CD4-positive, alpha-beta T cell treated with Interferon alpha-2 for 1 hour (primary cell): ENCODE measurements at places on chromosomes 16 and 17.
A peak's percentile ranks its signal among the peaks of the same experiment; 100 is the strongest.

GRCh38 chr16:88088161-88088581, 136.9 kb downstream of the BANP start:
- no peak for DNase-seq

DNA sequence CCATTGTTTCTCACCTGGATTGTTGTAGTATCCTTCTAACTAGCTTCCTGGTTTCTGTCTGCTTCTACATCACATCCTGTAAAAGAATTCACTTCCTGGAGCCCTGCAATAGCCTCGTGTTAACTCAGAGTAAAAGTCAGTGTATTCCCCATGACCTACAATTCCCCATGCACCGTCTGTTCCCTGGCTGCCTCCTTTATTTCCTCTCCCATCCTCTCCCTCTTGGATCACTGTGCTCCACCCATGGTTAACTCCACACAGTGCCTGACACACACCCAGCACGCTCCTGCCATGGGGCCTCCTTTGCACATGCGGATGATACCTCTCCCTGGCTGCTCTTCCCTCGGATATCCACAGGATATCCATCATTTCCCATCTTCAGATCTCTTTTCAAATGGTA, 301.4 kb upstream of the IRX3 start:
- no peak for DNase-seq

DNA sequence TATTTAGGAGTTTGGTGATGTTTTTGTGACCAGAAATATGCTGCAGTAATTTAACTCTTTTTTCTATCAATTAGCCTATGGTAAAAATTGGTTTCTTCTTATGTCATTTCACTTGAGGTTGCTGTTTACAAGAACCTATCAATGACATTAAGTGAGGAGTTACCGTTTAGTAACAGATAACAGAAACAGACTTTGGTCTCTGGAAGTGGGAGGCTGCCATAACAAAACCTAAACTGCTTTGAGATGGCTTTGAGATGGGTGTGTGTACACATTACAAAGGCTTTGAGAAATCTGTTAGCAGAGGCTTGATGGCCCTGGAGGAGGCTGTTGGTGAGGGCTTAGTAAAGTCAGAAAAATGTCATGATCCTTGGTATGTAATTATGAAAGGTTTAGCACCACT, 90.0 kb downstream of the TMEM114 start:
- no peak for DNase-seq

DNA sequence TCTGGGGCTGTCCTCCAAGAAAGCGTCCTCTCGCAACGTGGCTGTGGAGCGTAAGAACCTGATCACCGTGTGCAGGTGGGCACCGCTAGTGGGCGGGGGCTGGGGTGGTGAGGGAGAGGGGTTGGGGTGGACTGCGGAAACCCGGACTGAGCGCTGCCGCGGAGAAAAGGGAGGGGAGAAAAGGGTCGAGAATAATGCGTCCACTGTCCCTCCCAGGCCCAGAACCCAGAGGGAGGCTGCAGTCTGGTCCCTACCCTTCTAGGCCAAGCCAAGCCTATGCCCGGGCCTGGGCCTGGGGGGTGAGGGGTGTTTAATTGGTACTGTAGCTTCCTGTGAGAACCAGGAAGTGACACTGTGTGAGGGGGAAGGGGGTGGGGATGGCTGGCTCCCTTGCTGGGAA, 464 bp downstream of the RUNDC3A start:
- no peak for DNase-seq

DNA sequence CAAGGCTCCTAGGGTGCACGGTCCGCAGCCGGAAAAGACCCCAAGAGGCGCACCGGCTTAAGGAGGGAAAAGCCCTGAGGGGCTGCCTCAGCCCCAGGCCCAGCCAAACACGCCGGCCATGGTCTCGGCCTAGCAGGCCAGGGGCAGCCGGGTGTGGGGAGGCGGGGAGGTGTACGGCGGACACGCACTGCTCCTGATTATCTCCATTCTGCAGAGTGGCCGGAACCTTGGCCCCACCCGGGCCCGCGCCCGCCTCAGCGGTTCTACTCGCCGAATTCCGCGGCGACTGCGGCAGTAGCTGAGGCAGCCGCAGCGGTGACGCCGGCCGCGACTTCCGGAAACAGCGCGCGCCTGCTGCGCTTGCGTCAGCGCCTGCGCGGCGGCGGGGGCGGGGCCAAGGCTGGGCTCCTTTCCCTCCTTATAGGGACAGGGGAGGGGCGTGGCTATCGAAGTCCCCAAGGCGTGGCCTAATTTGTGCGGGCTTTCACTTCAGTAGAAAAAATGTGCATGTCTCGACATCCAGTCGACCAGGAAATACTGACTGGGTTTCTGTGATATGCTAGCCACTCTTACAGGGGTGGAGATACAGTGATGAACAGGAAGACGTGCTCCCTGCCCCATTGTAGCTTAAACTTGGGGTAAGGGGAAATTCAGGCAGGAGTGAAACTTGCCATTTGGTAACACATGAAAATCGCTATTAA, at the start of gene PARN:
PARN (minus strand) TSS at position 342 of the 701 bp plus-strand sequence; CDS start at position 207, 135 bp downstream.
- DNase-seq: peak; percentile 98

GRCh38 chr17:32268734-32269288, 3.2 kb downstream of the RHBDL3 start:
- no peak for DNase-seq

DNA sequence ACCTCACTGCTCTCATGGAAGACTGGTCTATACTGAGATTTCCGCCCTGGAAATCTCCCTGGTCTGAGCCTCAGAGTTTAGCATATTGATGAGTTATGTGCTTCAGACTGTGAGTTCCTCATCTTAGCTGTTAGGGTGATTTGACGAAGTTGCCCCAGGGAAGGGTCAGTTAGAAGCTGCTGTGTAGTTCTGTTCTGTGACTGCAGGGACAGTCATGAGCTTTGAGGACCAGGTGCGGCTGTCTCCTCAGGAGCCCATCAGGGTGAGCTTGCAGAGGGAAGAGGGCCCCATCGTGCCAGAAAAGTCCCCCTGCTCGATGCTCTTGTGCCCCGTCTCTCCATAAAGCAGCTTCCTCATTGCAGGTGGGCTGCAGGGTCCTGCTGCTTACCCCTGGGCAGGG, 28.3 kb upstream of the IL17C start:
- no peak for DNase-seq

- no peak for DNase-seq
Measured at GRCh38 chr17:3026856-3027751, 36.3 kb downstream of the OR1D5 start.

- no peak for DNase-seq
Measured at GRCh38 chr17:82101767-82102679, 4.0 kb upstream of the FASN start.

DNA sequence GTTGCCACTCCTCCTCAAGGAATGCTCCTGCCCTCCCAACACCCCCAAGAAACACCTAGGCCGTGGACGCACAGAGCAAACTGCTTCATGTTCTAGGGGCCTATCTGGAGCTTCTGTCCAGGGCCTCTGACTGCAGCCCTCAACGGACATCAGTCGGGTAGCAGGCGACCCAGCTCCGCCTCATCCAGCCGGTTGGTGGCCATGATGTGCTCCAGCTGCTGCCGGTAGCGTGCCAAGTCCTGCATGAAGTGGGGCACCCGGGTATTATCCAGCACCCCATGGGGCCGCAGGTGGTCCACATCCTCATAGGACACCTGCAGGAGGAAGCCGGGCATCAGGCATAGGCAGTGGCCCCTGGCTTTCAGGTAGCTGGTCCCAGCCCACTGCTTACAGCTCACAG, 6.3 kb downstream of the NOL3 start:
- no peak for DNase-seq

DNA sequence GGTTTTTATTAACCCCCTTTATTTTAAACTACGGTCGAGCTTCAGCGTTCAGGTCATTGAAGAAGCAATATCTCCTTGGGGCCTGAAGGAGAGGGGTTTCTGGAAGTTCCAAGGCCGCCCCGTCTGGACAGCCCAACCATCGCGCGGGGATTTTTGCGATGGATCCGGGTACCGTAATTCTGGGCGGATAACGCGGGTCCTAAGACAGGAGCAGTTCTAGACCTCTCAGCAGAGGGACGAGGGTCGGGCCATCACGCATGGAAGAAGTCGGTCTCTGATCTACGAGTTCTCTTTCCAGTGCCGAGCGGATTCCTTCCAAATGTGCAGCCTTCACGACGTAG, 3.6 kb downstream of the BORCS6 start:
- DNase-seq: no peak

DNA sequence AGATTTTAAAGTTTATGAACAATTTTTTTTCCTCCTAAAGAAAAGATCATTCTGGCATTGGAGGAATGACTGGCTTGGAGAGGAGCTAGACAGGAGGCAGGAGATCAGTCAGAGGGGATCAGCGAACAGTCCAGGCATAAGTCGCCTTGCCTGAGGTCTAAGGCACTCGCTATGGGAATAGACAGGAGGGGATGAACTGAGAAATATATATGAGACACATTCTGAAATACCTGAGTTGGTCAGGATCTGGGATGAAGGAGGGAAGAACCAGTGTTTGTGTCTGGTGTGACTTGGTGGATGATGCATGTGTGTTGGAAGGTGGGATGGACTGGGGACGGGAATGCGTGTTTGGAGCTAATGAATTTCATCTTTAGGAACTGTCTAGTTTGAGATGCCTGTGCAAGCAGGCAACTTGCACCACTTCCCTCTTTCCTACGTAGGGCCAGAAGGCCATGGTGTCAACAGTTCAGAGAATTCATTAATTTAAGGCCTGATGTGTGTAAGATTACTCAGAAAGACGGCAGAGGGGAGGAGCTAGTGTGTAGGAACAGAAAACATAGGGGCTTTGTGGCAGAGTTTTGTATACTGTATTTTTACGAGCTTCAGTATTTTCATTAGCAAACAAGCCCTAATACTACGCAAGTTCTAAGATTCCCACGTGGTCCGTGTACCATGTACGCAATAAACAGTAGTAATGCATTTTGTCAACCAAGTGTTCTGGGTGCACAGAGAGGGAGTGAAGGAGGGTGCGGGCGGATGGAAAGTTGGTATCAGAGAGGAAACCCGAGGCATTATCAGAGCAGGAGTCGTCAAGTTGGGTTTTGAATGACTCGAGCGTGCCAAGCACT, 825 bp downstream of the HEATR6 start:
- peak; percentile 18 for DNase-seq

DNA sequence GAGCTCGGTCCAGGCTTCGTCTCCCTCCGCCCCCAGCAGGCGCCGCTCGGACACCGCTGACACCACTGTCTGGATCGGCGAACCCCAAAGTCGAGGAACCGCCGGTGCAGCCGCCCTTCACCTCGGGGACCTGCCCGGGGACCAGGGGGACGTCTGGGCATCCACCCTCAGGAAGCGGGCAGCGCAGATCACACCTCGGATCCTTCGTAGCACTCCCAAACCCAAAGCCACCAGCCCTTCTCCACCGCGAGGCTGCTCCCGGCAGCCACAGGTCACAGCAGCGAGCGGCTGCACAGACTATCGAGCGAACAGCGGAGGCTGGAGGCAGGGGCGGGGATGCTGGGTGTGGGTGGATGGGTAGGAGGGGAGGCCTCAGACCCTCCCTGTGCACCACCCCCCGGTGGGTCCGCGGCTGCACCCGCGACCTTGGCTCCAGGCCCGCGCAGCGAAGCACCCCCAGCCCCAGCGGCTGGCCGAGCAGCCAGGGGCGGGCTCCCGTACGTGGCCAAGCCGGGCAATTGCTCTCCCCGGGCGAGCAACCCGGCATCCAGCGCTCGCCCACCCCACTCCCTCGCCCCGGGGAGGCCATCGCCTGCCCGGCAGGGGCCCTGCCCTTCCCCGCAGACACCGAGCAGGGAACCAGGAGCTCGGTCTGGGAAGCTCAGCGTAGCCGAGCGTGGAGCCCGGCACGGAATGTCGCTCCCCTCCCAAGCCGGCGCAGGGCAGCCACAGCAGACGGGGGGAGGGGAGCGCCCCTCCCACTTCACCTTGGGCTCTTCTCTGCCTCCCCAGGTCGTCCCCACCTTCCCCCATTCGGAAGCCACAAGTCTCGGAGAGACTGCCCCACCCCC, 1.0 kb downstream of the SDK2 start:
- peak; percentile 11 for DNase-seq

DNA sequence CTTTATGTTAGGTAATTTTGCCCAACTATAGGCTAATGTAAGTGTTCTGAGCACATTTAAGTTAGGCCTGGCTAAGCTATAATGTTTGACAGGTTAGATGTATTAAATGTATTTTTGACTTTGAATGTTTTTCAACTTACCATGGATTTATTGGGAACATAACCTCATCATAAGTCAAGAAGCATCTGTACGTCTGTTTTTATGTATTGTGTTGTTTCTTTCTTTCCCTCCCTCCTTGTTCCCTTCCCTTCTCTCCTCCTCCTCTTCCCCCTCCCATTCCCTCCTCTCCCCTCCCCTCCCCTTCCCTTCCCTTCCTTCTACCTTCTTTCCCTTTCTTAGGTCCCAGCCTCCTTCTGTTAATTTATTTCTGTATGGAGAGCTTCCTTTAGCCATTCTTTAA, 9.2 kb downstream of the CFAP97D1 start:
- DNase-seq: no peak

DNA sequence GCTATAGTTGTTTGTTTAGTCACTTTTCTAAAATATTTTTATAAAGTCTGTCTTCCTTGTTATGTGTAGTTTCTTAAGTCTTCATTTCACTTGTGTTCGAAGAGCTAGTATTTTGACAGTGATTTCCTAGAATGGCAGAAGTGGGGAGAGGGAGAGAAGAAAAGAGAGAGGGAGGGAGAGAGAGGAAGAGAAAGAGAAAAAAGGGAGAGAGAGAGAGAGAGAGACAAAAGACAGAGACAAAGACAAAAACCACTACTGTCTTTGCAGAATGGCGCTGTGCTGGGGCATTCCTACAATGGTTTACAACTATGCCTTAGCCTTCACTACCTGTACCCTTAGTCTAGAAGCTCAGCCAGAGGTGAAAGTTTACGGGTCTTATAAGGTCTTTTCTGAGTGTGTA, 90.5 kb downstream of the CA4 start:
- no peak for DNase-seq

- no peak for DNase-seq
Measured at GRCh38 chr17:50127697-50128361, 2.1 kb downstream of the SAMD14 start.

DNA sequence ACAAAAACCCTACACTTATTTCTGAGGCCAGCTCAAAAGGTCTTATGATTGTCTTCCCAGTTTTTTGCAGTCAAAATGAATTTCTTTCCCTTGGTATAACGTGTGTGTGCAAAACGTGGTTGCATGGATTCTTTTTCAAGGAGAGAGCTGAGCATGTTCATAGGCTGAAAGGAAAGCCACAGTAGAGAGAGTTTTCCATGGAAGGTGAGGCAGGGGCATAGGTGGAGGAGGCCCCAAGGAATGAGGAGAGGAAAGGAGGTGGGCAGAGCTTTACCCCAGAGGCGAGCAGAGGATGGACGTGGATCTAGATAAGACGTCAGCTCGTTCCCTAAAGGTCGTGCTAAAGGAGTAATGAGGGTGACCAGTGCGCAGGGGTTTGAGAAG, 22.8 kb downstream of the TRPV2 start:
- no peak for DNase-seq
